ENCODE measurements at places on chromosomes 13 and 19. TPM values are rescaled to one million over a fixed set of nuclear protein-coding genes. Genes with fewer than 3 reads are reported as not detected.

DNA sequence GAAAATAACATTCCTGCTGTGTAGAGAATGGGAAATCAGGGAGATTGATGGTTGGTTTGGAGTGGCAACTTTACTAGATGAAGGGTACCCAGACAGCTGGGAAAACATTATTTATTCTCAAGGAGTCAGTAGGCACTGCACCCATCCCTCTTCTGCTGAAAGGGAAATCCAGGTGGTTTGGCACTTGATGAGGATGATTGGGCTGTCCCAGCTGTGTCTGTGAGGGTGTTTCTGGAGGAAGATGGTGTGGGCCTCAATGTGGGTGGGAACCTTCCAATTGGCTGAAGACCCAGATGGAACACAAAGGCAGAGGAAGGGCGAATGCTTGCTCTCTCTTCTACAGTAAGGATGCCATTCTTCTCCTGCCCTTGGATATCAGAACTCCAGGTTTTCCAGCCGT is 10.4 kb upstream of the SACS start:
- no peaks in the 10 kb centered on the region for H3K4me1 ChIP-seq
- no peaks in the 10 kb centered on the region for H3K36me3 ChIP-seq
- no peaks in the 10 kb centered on the region for H3K27me3 ChIP-seq
- H3K27ac ChIP-seq, result no peak overlapping the region
- no peak overlapping the region for H3K4me3 ChIP-seq

GRCh38 chr19:15276620-15277215 is 44.5 kb upstream of the EPHX3 start:
- DNase-seq, result no peak
- H3K4me1 ChIP-seq, result no peaks in the 10 kb centered on the region
- H3K4me3 ChIP-seq, result no peak overlapping the region
- H3K36me3 ChIP-seq, result peaks cover 3% of the 10 kb centered on the region
- no peaks in the 10 kb centered on the region for H3K27me3 ChIP-seq

- peak overlapping the region; percentile 77 for H3K4me3 ChIP-seq
- H3K36me3 ChIP-seq, result no peaks in the 10 kb centered on the region
- peak overlapping the region; percentile 86 for H3K27ac ChIP-seq
Measured at GRCh38 chr13:33349986-33350826, 64.7 kb upstream of the STARD13 start.

DNA sequence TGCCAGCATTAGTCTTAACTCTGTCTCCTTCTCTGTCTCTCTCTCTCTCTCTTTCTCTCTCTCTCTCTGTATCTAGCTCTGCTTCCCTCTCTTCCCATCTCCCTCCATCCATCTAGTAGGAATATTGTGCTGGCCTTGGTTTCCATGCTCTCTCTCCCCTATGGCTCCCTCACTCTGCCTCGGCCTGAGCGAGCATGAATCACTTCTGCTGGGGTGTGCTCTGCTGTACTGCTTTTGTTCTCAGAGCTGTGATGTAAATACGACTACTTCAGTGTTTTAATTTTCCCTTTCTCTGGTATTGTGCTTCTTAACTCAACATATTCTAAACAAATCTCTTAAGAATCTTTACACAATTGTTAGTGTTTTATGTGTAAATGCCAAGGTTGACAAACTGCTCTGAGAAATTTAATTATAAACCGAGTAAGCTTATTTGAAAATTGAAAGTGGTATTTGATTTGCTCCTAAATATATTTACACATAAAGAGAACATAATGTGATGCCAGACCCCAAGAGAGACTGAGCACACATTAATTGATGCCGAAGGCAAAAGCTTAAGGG is 211.5 kb upstream of the KL start:
- no peak for DNase-seq
- no peaks in the 10 kb centered on the region for H3K36me3 ChIP-seq
- no peaks in the 10 kb centered on the region for H3K4me1 ChIP-seq
- H3K4me3 ChIP-seq, result no peak overlapping the region
- H3K27me3 ChIP-seq, result no peaks in the 10 kb centered on the region

GRCh38 chr19:13020002-13020414 is 24.7 kb downstream of the NFIX start:
- no peak for DNase-seq
- peaks cover 10% of the 10 kb centered on the region for H3K4me1 ChIP-seq
- H3K36me3 ChIP-seq, result no peaks in the 10 kb centered on the region
- no peak overlapping the region for H3K4me3 ChIP-seq
- H3K27ac ChIP-seq, result peak overlapping the region; percentile 29

- no peak overlapping the region for H3K27ac ChIP-seq
- H3K27me3 ChIP-seq, result no peaks in the 10 kb centered on the region
- H3K4me1 ChIP-seq, result no peaks in the 10 kb centered on the region
- peaks cover 4% of the 10 kb centered on the region for H3K36me3 ChIP-seq
Measured at GRCh38 chr19:771332-771785, 20.4 kb downstream of the MISP start.

USP12 gene
- polyA plus RNA-seq, result 22.1 TPM

KCNK6 gene
- 2.9 TPM for polyA plus RNA-seq

GRIK5 gene
- polyA plus RNA-seq, result 1.6 TPM

All from small intestine (tissue), 16 donors.